Bladder microvascular endothelial cell (primary cell): ENCODE measurements at places on chromosomes 4 and X. TPM values are rescaled to one million over a fixed set of nuclear protein-coding genes. Genes with fewer than 3 reads are reported as not detected.

MMRN1 gene
- 190 and 2,383 TPM in 2 replicates for total RNA-seq

HSFX2 gene
- 0.16 TPM in 1 of 2 replicates, not detected in the other for total RNA-seq

SPRY1 gene
- total RNA-seq = 47.9 and 71.4 TPM in 2 replicates

SORCS2 gene
- not detected in 2 replicates for total RNA-seq

SLC16A2 gene
- total RNA-seq = 0.32 and 0.82 TPM in 2 replicates

ZNF732 gene
- total RNA-seq = 0.81 and 0.88 TPM in 2 replicates

USP27X gene
- total RNA-seq = 2.1 and 4.4 TPM in 2 replicates
